Nucleus accumbens (tissue), 56 donors: ENCODE measurements at places on chromosomes 2 and 18.

DNA sequence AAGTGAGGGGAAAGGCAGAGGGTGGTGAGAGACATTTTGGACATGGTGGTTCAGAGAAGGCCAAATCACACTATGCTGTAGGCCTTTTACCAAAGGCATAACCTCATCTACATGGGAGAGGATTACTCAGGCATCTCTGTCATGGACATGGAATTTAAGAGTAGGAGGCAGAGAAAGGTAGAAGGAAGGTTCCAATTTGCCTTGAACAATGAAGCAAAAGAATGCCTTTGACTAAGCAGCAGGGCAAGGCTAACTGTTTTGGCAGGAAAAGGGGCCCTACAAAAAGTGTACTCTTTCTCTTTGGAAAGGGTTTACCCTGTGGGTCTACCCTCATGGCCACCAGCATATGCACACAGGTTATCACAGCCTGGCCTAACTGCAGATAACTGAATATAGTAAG lies 45.6 kb upstream of the RNU4ATAC start:
- no peak for DNase-seq

DNA sequence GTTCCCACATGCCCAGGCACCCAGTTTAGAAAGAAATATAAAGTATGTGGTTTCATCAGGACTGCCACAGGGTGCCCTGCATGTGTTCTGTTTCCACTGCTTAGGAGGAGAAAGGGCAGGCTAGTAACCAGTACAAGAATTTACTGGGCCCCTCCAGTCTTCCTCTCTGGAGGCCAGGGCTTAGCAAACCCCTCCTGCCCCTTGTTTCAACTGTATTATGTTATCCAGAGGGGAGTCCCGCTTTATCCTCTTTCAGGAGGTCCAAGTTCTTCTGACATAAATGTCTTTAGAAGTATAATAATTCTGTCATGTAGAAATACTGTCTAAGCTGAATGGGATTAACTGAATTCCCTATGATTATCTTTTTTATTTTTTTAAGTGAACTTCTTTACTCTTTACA lies 132.1 kb downstream of the WDSUB1 start:
- no peak for DNase-seq

- no peak for DNase-seq
These were observed 23.9 kb downstream of the C18orf54 start for GRCh38 chr18:54381640-54382039.

DNA sequence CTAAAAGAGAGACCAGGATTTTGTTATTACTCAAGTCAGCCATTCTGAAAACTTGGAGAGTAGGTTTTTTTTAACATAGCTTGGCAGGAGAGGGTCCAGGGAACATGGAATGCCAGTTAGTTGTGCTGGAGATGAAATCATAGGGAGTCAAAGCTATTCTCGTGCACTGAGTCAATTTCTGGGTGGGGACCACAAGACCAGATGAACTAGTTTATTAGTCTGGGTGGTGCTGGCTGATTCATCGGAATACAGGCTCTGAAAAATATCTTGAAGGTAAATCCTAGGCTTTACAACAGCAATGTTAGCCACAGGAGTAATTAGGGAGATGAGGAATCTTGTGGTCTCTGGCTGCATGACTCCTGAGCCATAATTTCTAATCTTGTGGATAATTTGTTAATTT lies 921.4 kb downstream of the TRIB2 start:
- no peak for DNase-seq

GRCh38 chr2:121005453-121005852 lies 269.8 kb downstream of the GLI2 start:
- DNase-seq: no peak

GRCh38 chr2:104678181-104678580 lies 175.7 kb upstream of the POU3F3 start:
- no peak for DNase-seq

DNA sequence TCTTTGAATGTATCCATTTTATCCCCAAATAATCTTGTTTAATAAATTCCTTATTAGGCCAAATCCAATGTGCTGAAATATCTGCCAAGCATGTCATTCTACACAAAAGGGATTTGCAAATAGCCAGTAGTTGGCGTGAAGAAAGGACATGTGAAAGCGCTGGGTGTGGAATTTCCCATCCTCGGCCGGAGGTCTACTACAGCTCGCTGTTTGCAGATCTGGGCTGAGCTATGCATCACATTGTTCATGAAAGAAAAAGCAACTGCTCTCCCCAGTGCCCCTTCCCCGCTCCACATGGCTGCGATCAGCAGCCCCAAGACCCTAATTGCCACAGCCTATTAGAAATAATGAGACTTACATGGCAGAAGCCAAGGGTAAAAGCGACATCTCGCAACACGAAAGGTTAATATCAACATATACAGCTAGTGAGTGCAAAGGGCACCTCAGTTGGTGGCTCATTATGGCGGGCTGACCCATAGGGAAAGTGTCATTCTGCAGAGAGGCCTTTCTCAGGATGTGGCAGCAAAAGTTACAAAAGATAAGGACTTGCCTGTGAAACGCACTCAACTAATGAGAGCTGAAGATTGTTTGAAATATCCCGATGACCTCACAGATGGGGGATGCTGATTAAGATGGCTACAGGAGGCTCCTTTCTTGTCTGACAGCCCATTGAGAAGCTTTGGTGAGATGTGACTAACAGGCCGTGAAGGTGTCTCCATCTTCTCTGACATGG lies 126.9 kb upstream of the CYP1B1 start:
- DNase-seq: no peak

DNA sequence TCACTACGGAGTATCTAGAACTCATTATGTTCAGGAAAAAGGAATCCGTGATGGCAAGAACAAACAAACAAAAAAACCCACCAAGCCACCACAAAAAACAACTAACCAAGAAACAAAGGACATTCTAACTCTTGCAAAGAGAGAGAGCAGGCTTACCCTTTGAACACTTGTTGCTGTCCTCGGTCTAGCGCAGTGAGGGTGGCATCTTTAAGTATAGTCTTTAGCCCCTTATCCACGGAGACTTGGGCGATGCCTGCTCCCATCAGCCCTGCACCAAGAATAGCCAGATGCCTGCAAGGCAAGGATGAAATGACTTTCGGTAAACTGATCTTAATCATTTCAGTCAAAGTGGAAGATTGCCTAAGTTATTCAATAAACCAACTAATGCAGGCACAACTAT lies 31.0 kb downstream of the GAREM2 start:
- no peak for DNase-seq

DNA sequence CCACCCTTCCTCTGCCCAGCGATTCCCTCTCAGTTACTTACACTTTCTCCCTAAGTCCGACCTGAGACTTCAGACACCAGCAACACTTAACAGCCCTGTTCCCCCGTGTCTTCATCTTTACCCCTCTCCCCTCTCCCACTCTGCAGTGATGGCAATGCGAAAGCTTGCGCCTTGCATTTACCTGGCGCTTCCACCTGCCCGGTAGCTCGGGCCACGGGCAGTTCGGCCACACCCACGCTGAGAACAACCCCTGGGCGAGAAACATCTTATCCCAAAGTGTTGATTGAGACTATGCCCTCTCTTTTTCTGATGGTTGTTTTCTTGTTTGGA lies 558 bp downstream of the DNAJC10 start:
- DNase-seq: no peak

DNA sequence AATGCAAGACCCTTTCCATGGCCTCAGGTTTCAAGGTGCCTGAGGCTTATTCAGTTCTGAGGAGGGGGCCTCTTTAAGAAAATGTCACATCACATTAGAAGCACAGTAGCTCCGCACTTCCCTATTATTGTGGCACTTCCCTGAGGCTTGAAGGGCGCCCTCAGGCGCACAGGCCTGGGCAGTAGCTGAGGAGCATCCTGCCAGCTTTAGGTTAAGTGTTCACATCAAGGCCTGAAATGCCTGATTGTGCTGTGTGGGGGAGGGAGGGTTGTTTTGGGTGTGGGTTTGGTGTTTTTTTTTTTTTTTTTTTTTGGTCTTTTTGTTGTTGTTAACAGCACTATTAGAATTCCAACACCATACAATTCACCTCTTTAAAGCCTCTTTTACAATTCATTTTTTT lies 107.9 kb downstream of the CABLES1 start:
- no peak for DNase-seq

DNA sequence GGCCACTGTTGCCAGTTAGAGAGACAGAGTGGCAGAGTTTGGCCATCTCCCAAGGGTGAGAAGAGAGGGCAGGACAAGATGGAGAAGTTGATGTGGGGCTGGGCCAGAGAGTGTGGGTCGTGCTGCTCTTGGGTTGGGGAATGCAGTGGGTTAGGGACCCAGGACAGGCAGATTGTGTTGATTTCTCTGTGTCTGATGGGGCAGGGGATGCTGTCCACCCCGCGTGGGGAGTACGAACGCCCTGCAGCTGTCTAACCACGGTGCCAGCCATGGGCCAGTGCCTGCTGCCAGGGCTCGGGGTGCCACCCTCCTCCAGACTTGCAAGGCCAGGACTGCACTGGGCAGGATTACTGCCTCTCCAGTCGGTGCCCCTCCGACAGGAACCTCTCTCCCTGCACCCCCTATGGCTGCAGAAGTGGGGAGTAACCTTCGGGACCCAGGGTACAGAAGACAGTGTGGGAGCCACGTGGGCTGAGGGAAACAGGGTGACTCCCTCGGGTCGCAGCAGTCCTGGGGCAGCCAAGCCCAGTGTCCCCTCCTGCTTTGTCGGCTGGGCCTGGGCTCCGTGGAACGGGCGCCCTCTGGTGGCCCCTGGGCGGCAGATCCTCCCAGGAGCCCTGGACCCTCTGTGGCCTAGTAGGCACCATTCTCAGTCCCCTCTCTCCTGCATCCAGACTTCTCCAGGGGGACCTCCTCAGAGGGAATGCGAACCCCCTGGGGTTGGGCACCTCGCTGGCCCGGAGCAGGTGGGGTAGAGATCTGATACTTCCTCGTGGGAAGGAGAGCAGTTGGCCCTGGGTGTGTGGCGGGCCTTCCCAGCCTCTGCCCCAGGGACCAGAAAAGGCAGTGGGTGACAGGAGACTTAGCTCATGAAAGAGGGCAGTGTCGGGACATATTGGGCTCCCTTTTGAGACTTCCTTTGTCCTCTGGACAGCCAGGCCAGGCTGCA lies 2.7 kb downstream of the GPC1 start:
- DNase-seq: peak; percentile 74

DNA sequence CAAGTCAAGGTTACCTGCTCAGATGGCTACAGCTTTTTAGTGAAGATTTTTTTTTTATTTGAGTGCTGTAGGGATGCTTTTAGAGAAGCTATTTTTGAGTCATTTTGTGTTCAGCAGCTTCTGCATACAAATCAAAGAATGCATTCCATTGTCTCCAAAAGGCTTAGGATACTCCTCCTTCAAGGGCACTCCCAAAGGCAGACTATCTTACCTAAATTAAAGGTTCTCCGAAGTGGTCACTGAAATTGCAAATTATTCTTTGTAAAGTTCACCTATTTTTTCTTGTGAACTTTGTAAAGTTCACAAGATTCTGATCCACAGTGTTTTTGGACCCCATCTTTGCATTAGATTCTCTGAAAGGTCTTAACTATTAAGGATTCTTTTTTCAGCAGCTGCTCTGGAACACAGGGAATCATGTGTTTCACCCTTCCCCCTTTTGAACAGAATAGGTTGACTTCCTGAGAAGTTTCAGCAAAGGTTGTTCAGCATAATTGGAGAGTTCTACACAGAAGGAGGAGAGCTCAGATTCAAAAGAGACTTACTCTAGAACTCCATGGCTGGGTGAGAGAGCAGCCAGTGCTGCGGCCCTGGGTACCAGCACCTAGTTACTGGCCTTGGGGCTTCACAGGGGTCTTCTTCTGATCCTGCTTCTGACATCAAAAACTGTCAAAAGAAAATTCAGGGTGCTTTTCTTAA lies 14.5 kb downstream of the CLIP4 start:
- DNase-seq: no peak

DNA sequence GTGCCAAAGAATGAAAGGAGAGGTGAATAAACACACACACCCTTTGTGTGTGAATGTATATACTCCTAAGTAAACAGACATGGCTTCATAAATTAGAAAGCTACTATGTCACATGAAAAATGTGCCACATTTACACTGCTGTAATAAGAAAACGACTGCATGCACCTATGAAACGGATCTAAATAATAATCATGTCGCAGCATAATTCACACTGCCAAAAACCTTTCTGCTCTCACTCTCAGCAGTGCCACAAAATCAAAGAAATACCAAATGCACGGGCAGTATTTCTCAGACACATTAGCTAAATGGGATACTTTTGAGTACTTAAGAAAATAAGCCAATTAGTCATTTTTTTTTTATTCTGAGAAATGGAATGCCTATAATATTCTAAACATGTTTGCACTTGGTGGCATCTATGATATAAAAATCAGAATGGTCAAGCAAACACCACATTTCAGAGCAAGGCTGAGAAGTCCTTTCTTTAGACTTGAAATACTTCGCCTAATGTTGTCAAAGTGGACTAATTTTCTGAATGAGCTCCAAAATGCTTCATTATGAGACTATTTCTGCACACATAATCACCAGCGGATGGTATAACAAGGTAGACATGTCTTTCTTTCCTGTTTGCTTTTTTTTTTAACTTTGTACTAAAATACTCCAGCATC lies 6.6 kb downstream of the BCL11A start:
- DNase-seq: no peak

GRCh38 chr18:66761166-66761565 lies 157.3 kb upstream of the CDH19 start:
- DNase-seq: no peak

DNA sequence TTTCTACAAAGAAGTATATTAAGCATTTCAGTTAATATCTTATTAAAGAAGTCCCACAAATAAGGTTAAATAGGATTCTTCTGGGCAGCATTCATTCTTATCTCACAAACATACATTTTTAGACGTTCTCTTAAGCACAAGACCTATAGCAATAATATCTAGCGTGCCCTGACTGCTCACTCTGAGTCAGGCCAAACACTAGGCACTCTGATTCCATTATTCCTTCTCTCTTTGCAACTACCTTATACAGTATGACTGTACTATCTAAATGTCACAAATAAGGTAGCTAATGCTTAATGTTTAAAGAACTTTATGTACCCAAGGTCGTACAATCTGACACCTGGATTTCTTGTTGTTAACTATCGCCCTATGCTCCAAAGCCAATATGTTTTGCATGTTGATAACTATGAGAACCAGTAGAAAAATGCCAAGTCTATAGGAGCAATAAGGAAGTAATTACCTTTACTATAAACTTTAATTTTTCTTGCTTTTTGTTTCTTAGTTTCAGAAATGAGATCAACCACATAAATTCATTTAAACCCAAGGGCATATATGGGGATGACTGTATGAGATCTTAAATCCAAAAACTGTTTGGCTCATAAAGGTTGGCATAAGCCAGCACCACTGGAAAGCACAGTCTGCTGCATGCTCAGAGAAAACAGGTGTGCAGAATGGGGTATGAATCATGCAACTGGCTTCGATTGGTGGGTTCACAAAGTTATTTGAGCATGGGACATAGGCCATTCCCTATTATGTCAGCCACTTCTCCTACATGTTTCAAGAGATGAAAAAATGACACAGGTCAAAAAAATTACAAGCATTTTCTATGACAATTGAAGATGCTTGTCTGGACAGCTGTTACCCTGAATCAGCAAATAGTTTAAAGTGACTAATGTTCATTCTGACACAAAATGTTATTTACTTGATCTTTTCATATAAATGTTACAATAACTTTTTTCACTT lies 352.0 kb downstream of the IRS1 start:
- no peak for DNase-seq
